ENCODE measurements at places on chromosomes 2 and 18. TPM values are rescaled to one million over a fixed set of nuclear protein-coding genes. Genes with fewer than 3 reads are reported as not detected.
A peak's percentile ranks its signal among the peaks of the same experiment; 100 is the strongest.

DNA sequence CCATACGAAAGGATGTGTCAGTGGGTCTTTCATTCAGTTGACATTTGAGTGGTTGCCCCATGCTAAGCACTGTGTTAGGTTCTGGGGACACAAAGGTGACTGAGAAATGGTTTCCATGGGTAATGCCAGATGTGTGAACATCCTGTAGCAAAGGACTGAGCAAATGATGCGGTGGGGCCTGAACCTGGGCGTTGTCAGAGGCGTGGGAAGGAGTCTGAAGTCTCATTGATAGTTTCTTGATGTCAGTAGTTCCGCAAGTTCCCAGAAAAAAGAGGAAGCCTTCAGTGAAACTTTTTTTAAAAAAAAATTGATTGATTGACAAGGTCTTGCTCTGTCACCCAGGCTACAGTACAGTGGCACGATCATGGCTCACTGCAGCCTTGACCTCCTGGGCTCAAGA, 56.9 kb downstream of the LIMS1 start:
- no peak for DNase-seq
- H3K27me3 ChIP-seq, result no peaks in the 10 kb centered on the region
- H3K36me3 ChIP-seq, result no peaks in the 10 kb centered on the region
- H3K4me1 ChIP-seq, result peaks cover 18% of the 10 kb centered on the region
- H3K27ac ChIP-seq, result no peak overlapping the region
- no peak overlapping the region for H3K4me3 ChIP-seq

- no peaks in the 10 kb centered on the region for H3K27me3 ChIP-seq
- no peak overlapping the region for H3K27ac ChIP-seq
- DNase-seq, result no peak
- H3K4me3 ChIP-seq, result no peak overlapping the region
- H3K4me1 ChIP-seq, result peaks cover 1% of the 10 kb centered on the region
Measured at GRCh38 chr2:178909507-178909906, 102.3 kb upstream of the TTN start.

GRCh38 chr18:74457725-74458421, 765 bp upstream of the DIPK1C start:
- no peaks in the 10 kb centered on the region for H3K27me3 ChIP-seq
- no peaks in the 10 kb centered on the region for H3K4me1 ChIP-seq
- no peak for DNase-seq
- H3K36me3 ChIP-seq, result no peaks in the 10 kb centered on the region

DNA sequence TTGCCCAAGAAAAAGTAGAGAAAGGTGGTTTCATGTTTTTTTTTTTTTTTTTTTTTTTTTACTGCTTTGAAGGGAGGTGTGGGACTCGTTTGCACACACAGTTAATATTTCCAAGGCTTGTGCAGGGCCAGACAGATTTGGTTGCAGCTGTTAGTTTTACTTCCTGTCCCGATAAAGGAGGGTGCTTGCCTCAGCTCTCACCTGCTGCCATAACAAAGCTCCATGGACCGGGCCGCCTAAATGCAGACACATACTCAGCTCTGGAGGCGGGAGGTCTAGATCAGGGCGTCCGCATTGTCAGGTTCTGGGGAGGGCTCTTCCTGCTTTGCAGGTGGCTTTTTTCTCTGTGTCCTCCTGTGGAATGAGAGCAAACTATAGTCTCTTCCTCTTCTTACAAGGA, 69.9 kb downstream of the ODC1 start:
- no peak overlapping the region for H3K27ac ChIP-seq
- DNase-seq, result no peak
- H3K4me1 ChIP-seq, result no peaks in the 10 kb centered on the region

DNA sequence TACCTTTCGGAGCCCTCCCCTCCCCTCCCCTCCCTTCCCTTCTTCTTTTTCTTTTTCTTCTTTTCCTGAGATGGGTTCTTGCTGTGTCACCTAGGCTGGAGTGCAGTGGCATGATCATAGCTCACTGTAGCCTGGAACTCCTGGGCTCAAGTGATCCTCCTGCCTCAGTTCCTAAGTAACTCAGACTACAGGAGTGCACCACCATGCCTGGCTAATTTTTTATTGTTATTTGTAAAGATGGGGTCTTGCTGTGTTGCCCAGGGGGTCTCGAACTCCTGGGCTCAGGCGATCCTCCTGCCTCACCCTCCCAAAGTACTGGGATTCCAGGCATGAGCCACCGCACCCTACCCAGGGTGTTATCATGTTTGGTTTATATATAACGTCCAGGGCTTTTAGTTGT, 66.7 kb downstream of the ASB1 start:
- no peak overlapping the region for H3K4me3 ChIP-seq
- no peaks in the 10 kb centered on the region for H3K27me3 ChIP-seq
- no peaks in the 10 kb centered on the region for H3K4me1 ChIP-seq
- no peak overlapping the region for H3K27ac ChIP-seq

- no peaks in the 10 kb centered on the region for H3K36me3 ChIP-seq
- H3K27ac ChIP-seq, result no peak overlapping the region
- H3K4me1 ChIP-seq, result no peaks in the 10 kb centered on the region
- no peaks in the 10 kb centered on the region for H3K27me3 ChIP-seq
- no peak overlapping the region for H3K4me3 ChIP-seq
Measured at GRCh38 chr2:174951745-174952144, 53.4 kb downstream of the CHN1 start.

DNA sequence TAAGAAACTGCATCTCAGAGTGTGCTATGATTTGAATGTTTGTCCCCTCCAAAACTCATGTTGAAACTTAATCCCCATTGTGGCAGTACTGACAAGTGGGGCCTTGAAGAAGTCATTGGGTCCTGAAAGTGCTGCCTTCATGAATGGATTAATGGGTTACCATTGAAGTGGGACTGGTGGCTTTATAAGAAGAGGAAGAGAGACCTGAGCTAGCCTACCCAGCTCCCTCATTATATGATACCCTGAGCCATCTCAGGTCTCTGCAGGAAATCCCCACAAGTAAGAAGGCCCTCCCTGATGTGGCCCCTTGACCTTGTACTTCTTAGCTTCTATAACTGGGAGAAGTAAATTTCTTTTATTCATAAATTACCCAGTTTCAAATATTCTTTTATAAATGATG, 526.8 kb downstream of the XIRP2 start:
- H3K4me3 ChIP-seq, result no peak overlapping the region
- no peak for DNase-seq
- no peaks in the 10 kb centered on the region for H3K4me1 ChIP-seq
- H3K36me3 ChIP-seq, result no peaks in the 10 kb centered on the region
- H3K27ac ChIP-seq, result no peak overlapping the region

DNA sequence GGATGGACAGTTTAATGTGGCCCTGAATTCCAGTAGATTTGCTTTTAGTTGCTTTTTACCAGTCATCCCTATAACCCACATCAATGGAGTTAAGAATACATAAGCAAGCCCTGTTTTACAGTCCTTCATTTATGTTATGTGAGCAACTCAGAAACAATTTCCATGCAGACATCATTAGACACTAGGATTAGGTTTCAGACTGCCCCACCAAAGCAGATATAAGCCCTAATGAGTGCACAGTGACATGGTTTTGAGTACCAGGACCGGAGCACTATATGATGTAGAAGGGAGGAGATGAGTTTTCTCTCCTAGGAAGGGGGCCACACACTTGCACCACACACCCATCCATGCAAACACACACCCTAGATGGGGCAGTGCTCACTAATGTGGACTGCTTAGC, 15.5 kb downstream of the KCNS3 start:
- H3K4me3 ChIP-seq, result no peak overlapping the region
- no peak overlapping the region for H3K27ac ChIP-seq
- no peak for DNase-seq
- H3K4me1 ChIP-seq, result no peaks in the 10 kb centered on the region
- no peaks in the 10 kb centered on the region for H3K36me3 ChIP-seq

- H3K27me3 ChIP-seq, result no peaks in the 10 kb centered on the region
- no peak overlapping the region for H3K4me3 ChIP-seq
- H3K27ac ChIP-seq, result no peak overlapping the region
- H3K36me3 ChIP-seq, result no peaks in the 10 kb centered on the region
Measured at GRCh38 chr2:203739351-203739750, 32.9 kb downstream of the CD28 start.

DNA sequence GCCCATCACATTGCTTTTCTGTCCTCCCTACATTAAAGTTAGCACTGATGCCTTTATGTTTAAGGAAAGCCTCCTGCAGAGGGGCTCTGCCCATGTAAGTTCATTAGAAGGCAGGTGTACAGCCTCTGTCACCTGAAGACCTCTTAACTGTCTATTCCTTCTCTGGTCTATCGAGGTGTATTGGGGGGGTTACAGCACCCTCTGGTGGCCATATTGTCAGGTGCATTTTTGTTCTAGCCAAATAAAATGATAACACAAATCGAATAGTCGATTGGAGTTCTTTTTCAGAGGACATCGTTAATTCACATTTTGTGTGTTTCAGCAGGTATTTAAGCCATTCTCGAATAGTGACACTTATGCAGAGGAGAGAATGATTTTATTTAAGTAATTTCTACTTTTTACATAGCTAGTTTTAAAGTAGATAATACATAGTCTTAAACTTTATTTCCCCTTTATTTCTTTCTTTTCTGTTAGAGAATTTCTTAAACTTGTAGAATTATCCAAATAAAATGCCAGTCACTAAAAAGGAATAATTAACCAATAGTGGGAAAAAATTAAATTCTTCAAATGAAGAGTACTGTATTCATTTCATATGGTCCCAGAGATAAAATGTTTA, 136.8 kb downstream of the NEDD4L start:
- no peaks in the 10 kb centered on the region for H3K27me3 ChIP-seq
- peaks cover 10% of the 10 kb centered on the region for H3K4me1 ChIP-seq
- no peak overlapping the region for H3K27ac ChIP-seq
- DNase-seq, result peak; percentile 65

- no peak overlapping the region for H3K4me3 ChIP-seq
- H3K27ac ChIP-seq, result no peak overlapping the region
- H3K36me3 ChIP-seq, result no peaks in the 10 kb centered on the region
- H3K27me3 ChIP-seq, result no peaks in the 10 kb centered on the region
Measured at GRCh38 chr2:197575987-197576386, 60.1 kb downstream of the MOB4 start.

GRCh38 chr2:157933160-157933920, 57.2 kb upstream of the ACVR1 start:
- no peak overlapping the region for H3K27ac ChIP-seq
- no peaks in the 10 kb centered on the region for H3K36me3 ChIP-seq
- H3K4me1 ChIP-seq, result no peaks in the 10 kb centered on the region
- no peaks in the 10 kb centered on the region for H3K27me3 ChIP-seq
- no peak overlapping the region for H3K4me3 ChIP-seq
- DNase-seq, result no peak

GRCh38 chr18:79383388-79384056, 12.2 kb upstream of the NFATC1 start:
- no peak overlapping the region for H3K4me3 ChIP-seq
- no peak for DNase-seq
- no peaks in the 10 kb centered on the region for H3K27me3 ChIP-seq
- H3K4me1 ChIP-seq, result peaks cover 8% of the 10 kb centered on the region
- H3K27ac ChIP-seq, result no peak overlapping the region

GRCh38 chr2:102703748-102704147, 58.1 kb upstream of the TMEM182 start:
- no peaks in the 10 kb centered on the region for H3K4me1 ChIP-seq
- no peak overlapping the region for H3K4me3 ChIP-seq
- no peaks in the 10 kb centered on the region for H3K27me3 ChIP-seq
- no peak overlapping the region for H3K27ac ChIP-seq
- no peaks in the 10 kb centered on the region for H3K36me3 ChIP-seq

DNA sequence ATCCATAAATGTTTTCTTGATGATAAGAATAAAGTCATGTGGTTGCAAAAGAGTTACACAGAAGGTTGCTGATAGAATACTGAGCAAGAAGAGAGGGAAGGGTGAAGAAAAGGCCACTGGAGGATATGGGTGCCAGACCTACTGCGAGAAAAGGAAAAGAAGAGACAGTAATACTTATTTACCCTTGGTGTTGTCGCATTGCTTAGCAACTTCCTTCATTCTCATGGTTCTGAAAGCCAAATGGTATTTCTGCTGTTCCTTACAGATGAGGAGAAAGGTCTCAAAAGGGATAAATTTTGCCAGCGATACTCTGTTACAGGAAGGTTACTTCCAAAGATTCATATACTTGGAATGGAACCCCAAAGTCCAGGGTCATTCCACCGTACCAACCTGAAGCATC, 62.5 kb downstream of the LHCGR start:
- no peaks in the 10 kb centered on the region for H3K4me1 ChIP-seq
- H3K4me3 ChIP-seq, result no peak overlapping the region
- no peak overlapping the region for H3K27ac ChIP-seq

- no peaks in the 10 kb centered on the region for H3K27me3 ChIP-seq
- H3K36me3 ChIP-seq, result no peaks in the 10 kb centered on the region
- DNase-seq, result no peak
- H3K4me1 ChIP-seq, result no peaks in the 10 kb centered on the region
Measured at GRCh38 chr2:27651056-27651455, 12.4 kb downstream of the SUPT7L start.

DNA sequence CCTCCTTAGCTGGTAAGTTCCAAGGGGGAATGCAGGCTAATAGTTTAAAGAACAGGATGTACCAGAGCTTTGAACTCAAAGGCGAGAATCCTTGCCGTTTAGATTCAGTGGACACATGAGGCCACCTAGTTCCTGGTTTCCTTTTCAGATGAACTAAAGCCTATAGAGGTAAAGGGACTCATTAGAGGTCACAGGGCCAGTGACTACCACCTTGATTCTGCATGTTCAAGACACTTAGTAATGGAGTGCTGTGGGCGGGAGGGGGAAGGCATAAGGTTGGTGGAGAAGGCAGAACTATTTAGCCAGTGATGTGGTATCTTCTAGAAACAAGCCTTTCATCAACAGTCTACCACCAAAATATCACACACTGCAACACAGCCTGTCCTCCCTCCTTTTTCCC, 47.9 kb downstream of the ARHGEF33 start:
- DNase-seq, result no peak
- no peaks in the 10 kb centered on the region for H3K27me3 ChIP-seq
- H3K36me3 ChIP-seq, result no peaks in the 10 kb centered on the region
- H3K27ac ChIP-seq, result no peak overlapping the region

DNA sequence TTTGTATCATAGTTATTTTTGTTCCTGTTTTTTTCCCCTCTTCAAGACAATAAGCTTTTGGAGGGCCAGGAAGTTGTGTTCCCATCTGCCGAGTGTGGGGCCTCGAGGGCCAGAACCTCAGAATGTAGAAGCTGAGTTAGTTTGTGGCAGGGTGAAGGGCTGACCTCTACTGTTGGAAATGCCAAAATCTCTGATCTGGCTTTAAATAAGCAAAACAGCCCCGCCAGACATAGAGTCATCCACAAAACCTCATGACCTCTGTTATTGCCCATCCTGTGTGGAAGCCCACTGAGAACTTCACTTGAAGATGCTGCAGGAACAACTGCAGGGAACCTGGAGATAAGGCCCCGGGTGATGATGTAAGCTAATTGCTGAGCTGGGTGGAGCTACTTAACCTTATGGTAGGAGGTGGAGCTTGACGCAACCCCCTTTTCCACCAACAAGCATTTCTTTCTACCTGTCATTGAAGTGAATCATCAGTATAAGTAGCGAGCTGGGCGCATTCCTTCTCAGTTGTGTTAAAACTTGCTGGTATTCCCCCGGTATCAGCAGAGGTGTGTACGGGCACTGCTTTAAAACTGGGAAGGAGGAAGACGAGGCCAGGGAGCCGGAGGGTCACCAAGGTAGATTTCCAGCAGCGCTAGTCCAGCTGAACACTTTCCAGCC, 177.2 kb downstream of the NEDD4L start:
- H3K4me1 ChIP-seq, result peaks cover 9% of the 10 kb centered on the region
- no peak for DNase-seq
- no peaks in the 10 kb centered on the region for H3K36me3 ChIP-seq
- H3K27ac ChIP-seq, result no peak overlapping the region
- no peak overlapping the region for H3K4me3 ChIP-seq
- no peaks in the 10 kb centered on the region for H3K27me3 ChIP-seq

The PLGLB1 gene
- total RNA-seq, result 3.6 TPM

The ARHGEF4 gene
- total RNA-seq, result 18.5 TPM

The TEKT4 gene
- 0.72 TPM for total RNA-seq

The GNLY gene
- total RNA-seq, result 0.46 TPM

The EFR3B gene
- 2.1 TPM for total RNA-seq

The CKAP2L gene
- not detected for total RNA-seq

The SLC16A14 gene
- 13.7 TPM for total RNA-seq

Data from ovary (tissue), 10 donors.